ENCODE measurements at places on chromosomes 13 and 19.

- DNase-seq, result no peak
These were observed 1.4 kb downstream of the RETN start for GRCh38 chr19:7670150-7670783.

DNA sequence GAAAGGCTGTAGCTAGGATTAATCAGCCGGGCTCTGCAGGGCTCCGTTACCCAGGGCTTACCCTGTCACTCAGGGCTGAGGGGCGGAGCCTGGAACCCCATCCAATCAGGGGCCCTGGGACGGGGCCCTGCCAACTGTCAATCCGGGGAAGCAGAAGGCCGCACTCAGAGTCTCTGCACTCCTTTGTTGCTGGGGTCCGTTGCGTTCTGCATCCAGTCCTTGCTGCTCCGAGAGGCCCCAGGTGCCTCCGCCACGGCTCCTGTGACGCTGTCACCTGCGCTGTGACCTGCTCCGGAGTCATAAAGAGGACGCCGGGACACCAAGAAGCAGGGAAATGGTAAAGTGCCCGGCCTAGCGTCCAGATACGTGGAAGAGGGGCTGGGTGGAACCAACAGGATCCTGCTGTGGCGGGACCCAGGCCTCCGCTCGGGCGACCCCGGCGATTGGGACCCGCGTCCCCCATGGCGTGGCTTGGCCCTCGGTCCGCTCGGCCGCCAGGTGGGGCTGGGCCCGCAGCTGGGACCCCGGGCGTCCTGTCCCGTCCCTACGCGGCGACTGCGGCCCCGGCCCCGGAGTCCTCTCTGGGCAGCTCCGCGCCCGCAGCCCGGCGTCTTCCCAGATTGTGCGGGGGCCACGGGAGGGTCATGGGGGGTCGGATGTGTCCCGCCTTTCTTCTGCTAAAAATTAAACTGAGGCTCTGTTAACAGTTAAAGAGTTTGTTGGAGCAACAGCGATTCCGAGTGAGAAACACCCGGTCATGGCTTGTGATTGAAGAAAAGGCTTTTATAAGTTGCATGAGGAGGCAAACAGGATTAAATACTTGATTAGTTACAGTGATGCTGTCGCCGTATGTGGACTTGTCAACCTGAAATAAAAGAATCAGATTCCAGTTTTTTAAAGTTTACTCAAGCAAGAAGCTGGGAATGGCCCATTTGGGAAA, at the start of gene ZNF491:
Gene ZNF491 (plus strand): TSS at position 133 of the 940 bp plus-strand sequence. CDS start 7,431 bp downstream, outside the sequence.
- DNase-seq, result peak; percentile 79

GRCh38 chr13:106565127-106565775, 2.7 kb downstream of the ARGLU1 start:
- DNase-seq, result no peak

GRCh38 chr19:47057328-47057727, 8.9 kb upstream of the TMEM160 start:
- DNase-seq, result no peak

DNA sequence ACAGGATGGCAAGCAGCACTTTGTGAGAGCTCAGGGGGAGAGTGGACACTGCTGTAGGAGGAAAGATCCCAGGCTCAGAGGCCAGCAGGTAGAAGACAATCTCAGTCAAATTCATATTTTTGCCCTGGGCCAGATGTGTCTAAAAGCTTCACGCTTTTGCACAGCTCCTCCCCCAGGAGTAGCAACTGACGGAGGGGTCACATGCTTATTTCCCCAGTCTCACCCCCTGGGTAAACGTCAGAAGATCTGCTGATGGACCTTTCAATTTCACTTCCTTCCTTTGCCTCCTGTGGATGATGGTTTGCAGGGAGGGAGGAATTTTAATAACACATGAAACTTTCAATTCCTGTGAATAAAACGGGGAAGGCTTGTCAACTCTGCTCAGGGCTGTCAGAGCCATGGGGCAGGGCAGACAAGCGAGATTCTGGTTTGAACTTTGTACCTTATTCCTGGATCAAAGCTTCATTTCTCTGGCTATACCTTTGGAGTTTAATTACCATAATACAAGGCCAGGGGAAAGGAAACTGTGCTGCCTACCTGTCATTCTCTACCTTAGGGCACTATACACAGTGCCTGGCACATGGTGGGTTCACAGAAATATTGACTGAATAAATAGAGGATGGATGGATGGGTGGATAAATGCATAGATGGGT, 41.0 kb downstream of the POU4F1 start:
- no peak for DNase-seq

GRCh38 chr19:29547361-29547960, 21.7 kb downstream of the VSTM2B start:
- DNase-seq, result no peak

- DNase-seq, result no peak
These were observed 28.0 kb downstream of the PCDH20 start for GRCh38 chr13:61387694-61388093.

DNA sequence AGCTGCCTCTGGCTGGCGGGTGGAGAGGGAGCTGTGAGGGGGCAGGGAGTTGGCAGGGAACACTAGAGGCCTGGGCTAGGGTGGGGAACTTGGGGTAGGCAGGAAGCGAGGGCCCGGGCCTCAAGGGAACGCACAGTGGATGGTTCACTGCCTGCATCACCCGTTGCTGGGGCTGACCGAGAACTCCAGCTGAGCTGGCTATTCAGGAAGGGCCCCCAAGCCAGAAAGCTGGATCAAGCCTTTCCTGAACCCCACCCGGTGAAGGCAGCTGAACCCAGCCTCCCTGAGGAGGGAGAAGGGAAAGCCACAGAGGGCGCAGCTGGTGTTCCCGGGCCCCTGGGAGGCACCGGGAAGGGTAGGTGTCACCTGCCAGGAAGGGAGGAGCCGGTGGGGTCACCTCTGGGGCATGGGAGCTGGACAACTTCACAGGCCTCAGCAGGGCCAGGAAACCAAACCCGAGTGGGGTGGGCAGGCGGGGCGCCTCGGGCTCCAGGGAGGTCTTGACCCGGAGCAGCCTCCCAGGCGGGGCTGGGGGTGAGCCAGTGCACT, 13.9 kb downstream of the PALM start:
- DNase-seq, result no peak

DNA sequence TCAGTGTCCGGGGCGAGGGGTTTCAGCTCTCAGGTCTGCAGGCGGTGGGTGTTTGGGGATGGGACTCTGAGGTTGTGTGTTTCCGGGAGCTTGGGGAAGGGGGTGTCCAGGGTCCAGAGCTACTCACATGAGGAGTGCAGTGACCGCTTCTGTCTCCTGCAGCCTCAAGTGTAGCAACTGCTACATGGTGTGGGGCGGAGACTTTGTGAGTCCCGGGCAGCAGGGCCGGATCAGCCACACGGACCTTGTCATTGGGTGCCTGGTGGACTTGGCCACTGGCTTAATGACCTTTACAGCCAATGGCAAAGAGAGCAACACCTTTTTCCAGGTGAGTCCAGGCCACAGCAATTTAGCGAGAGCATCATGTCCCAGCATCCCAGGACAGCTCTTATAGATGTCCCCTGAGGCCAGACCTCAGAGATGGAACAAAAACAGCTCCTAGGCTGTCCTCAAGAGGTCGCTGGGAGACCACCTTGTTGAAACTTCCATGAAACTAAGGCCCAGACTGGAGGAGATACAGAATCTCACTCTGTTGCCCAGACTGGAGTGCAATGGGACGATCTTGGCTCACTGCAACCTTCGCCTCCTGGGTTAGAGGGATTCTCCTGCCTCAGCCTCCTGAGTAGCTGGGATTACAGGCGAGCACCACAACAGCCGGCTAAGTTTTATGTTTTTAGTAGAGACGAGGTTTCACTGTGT, 44.9 kb downstream of the RYR1 start:
- DNase-seq, result no peak

- DNase-seq, result no peak
These were observed 406 bp upstream of the EID2B start for GRCh38 chr19:39533003-39533512.

GRCh38 chr13:21872795-21873194, 201.9 kb downstream of the FGF9 start:
- DNase-seq, result no peak

DNA sequence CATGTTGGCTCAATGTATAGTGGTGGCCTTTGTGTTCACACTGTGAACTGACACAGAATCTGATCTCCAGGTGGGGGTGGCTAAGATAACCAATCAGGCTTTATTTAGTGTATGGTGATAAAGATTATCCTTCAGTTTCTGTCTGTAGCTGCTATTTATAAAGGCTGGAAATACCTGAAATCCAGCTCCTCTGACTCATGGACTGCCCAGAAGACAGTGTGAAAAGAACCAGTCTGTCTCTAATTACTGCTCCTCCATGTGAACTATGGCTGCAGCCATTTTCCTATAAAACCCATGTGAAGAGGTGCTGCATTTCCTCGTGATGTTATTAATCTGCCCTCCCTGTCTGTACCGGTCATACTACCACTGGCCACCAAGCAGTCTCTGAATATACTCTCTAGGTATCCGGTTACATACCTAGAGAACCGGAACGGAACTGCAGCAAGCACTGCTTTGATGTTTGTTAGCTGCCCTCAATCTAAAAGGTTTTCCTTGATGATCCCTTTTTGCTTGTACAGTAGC, 238.0 kb downstream of the LHFPL6 start:
- no peak for DNase-seq

DNA sequence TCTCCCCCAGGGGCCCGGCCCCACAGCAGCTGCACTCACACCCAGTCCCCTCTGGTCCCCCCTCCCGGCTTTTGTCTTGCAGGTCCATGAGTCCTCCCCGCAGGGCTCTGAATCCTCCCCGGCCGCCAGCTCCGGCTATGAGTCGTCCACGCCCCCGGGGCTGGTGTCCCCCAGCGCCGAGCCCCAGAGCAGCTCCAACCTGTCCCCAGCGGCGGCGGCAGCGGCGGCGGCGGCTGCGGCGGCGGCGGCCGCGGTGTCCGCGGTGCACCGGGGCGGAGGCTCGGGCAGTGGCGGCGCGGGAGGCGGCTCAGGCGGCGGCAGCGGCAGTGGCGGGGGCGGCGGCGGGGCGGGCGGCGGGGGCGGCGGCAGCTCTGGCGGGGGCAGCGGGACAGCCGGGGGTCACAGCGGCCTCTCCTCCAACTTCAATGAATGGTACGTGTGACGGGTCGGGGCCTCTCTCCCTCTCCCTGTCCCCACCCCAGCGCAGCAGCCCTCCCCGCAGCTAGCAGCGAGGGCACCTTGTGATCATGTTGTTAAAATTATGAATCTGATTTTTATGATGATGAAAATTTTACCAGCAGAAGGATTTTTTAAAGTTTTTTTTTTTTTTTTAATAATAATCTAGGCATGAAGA, 3.8 kb downstream of the ZIC2 start:
- no peak for DNase-seq

- no peak for DNase-seq
These were observed 7.0 kb downstream of the SERP2 start for GRCh38 chr13:44380404-44381165.

DNA sequence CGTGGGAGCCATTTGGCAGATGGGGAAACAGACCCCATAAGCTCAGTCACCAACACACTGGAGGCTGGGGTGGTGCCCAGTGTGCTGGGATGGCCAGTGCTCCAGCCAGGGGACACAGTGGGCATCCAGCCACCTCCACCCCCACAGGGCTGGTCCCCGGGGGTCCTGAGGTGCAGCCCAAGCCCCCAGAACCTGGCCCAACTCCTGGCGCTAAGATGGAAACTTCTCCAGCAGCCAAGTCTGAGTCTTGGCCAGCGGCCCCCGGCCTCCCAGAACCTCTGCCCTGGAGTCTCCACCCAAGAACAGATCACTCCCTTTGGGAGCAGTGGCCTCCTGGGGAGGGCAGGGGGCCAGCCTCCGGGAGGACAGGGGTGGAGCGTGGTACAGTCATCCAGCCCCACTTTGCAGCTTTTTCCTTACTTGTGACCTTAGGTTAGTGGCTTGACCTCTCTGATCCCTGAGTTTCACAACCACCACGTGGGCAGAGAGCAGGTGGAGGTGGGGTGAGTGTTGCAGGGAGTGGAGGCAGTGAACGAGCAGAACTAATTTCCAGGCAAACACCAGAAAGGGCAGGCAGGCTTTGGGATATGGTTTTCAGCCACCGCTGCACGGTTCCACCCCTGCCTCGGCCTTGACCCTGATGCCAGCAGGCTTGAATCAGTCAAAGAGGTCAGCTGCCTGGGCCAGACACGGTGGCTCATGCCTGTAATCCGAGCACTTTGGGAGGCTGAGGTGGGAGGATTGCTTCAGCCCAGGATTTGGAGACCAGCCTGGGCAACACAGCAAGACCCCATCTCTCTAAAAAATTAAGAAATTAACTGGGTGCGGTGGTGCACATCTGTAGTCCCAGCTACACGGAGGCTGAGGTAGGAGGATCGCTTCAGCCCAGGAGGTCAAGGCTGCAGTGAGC, 4.3 kb upstream of the NRTN start:
- no peak for DNase-seq

- DNase-seq, result no peak
These were observed 48.6 kb downstream of the CHST8 start for GRCh38 chr19:33670398-33670797.

GRCh38 chr19:17658240-17658639, 29.9 kb downstream of the UNC13A start:
- no peak for DNase-seq

DNA sequence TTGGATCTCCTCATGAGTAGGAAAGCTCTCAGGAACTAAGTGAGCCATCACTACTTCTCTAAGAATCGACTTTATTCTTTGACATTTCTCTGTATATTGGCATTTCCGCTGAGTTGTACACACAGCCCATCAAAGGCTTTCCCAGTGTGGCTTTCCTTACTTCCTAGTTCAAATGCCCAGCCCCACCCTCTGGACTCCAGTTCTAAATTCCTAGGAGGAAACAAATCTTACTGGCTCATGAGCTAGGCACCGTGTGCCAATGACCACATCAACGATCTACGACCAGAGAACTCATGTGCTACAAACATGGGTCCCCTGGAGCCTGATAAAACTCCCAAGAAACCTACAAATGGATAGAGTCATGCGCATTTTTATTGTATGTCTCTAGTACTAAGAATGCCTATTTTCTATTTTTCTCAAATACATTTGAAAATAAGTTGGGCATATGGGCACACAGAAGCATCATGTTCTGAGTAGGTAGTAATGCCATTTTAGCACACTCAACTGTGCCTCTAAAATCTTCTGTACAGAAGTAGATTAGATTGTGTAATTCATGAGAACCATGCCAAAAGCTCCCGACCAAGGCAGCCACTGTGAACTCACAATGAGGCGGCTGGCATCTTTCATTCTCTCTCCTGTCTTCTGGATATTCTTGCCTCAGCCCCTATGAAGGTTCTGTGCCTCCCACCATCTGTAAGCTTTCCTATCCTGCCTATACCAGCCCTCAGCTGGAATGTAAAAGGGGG, 10.5 kb upstream of the RAP2A start:
- DNase-seq, result peak; percentile 1

DNA sequence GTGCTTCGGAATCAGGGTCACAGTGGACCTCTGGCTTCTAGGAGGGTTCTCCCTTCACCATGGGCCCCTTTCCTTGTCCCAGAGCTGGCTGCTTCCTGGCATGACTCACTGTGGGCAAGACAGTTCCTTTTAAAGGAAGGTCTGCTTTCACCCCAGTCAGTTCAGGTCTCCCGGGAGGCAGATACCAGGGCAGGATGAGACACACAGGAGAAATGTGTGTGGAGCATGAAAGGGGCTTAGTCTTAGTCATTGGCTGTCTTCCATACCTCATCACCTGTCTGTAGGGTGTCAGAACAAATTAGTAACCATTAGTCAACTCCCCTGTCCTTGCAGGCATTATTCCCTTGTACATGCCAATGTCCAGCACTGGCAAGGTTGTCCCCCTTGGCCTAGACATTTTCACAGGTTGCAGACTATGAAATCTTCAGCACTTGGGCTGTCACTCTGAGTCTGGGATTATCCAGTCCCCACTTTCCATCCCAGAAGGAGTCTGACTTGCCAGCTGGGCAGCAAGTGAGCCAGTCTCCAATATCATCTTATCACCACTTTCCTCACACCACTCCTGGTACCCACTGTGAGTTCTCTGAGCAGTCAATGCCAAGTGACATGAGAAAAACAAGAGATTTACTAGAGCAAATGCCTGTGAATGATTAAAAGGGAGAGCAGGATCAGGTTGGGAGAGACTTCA, 76.8 kb upstream of the MEDAG start:
- no peak for DNase-seq

- DNase-seq, result no peak
These were observed 621 bp downstream of the FBL start for GRCh38 chr19:39845584-39845932.
